ENCODE measurements at places on chromosomes 11 and 22. TPM values are rescaled to one million over a fixed set of nuclear protein-coding genes. Genes with fewer than 3 reads are reported as not detected.

- no peaks in the 10 kb centered on the region for H3K27me3 ChIP-seq
- no peaks in the 10 kb centered on the region for H3K4me1 ChIP-seq
- peak; percentile 55 for DNase-seq
- H3K4me3 ChIP-seq: no peak overlapping the region
- no peaks in the 10 kb centered on the region for H3K36me3 ChIP-seq
Observed at GRCh38 chr11:120013325-120014250, 124.3 kb downstream of the TRIM29 start.

PI4KA gene
- 36.9 TPM for total RNA-seq

NOL12 gene
- total RNA-seq: 15.7 TPM

DNA sequence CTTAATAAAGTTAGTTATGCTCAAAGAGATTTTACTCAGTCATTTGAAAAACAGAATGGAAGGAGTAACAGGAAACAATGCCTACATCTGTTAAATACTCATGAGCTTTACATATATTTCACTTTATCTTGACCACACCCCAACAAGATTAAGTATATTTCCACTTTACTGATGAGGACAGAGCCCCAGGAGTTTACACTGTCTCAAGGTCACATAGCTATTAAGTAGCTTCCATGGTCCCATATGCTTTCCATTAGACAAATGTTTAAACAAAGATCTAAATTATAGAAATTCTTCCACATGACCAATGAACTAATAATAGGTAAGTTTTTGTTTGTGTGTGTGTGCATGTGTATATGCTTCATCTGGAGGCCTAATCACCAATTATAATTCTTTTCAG is 30.2 kb downstream of the MRTFA start:
- no peak overlapping the region for H3K27ac ChIP-seq
- no peak for DNase-seq
- H3K36me3 ChIP-seq: no peaks in the 10 kb centered on the region
- H3K27me3 ChIP-seq: no peaks in the 10 kb centered on the region

- no peaks in the 10 kb centered on the region for H3K36me3 ChIP-seq
- H3K27me3 ChIP-seq: no peaks in the 10 kb centered on the region
- DNase-seq: no peak
- H3K4me3 ChIP-seq: no peak overlapping the region
- H3K27ac ChIP-seq: no peak overlapping the region
- no peaks in the 10 kb centered on the region for H3K4me1 ChIP-seq
Observed at GRCh38 chr11:17458268-17458667, 18.4 kb downstream of the ABCC8 start.

DNA sequence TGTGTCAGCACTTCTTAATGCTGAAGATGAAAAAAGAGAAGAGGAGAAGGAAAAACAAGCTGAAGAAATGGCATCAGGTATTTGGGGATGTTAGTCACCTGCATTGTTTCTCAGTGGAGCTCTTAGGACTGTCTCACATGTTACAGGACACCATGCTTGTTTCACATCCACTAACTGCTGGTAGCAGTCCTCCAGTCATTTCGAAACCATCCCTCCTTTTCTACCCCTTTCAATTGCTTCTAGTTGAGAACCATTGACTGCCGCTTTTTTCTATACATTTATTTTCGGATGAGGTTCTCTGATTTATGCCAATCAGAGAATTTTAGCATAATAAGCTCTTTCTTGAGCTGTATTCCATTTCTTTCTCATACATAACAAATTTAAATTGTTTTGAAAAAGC is 21.5 kb downstream of the BIRC2 start:
- H3K27me3 ChIP-seq: no peaks in the 10 kb centered on the region
- DNase-seq: no peak
- no peaks in the 10 kb centered on the region for H3K4me1 ChIP-seq
- H3K27ac ChIP-seq: no peak overlapping the region
- H3K4me3 ChIP-seq: no peak overlapping the region

- H3K36me3 ChIP-seq: no peaks in the 10 kb centered on the region
- H3K4me3 ChIP-seq: no peak overlapping the region
- no peaks in the 10 kb centered on the region for H3K4me1 ChIP-seq
- DNase-seq: no peak
- no peaks in the 10 kb centered on the region for H3K27me3 ChIP-seq
- H3K27ac ChIP-seq: no peak overlapping the region
Observed at GRCh38 chr11:63395697-63396096, 26.1 kb downstream of the SLC22A9 start.

KCNK4 gene
- not detected for total RNA-seq

DNA sequence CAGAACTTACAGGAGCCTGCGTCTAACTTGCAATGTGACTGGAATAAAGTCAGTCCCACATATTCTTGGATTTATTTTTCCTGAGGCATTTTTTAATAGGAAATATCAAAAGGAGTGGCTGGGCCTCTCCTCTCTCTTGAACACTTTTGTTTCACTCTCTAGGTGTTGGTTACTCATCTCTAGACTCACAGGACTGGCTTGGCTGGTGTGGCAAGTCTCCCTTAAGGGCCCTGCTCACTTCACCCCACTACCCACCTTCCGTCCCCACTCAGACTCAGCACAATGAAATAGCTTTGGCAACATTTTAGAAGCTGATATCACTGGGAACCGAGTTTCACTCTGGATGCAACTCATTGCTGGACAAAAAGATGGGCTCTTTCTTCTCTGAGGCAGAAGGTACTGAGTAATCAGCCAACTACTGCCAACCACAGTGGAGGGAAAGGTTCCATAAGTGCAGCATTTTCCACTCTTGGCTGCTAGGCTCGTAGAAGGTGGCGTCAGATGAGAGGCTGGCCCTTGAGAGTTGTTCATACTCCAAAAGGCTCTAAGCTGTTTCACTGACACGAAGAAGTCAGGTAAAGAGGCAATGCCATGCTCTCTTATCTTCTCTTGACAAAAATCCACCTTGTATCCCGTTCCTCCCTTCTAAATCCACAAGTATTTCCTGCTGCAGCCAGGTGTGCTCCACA is 390.6 kb downstream of the SOX6 start:
- H3K4me1 ChIP-seq: no peaks in the 10 kb centered on the region
- no peak overlapping the region for H3K4me3 ChIP-seq
- no peak overlapping the region for H3K27ac ChIP-seq

- H3K27me3 ChIP-seq: no peaks in the 10 kb centered on the region
- peaks cover 93% of the 10 kb centered on the region for H3K36me3 ChIP-seq
- no peak overlapping the region for H3K27ac ChIP-seq
- DNase-seq: no peak
Observed at GRCh38 chr11:70335511-70335910, 62.8 kb upstream of the CTTN start.

GRCh38 chr22:38782402-38783094 is 11.4 kb downstream of the DNAL4 start:
- no peaks in the 10 kb centered on the region for H3K27me3 ChIP-seq
- no peaks in the 10 kb centered on the region for H3K36me3 ChIP-seq
- no peak for DNase-seq
- H3K27ac ChIP-seq: no peak overlapping the region
- H3K4me3 ChIP-seq: no peak overlapping the region

GRCh38 chr11:11641581-11641980 is 19.8 kb upstream of the GALNT18 start:
- no peak overlapping the region for H3K27ac ChIP-seq
- DNase-seq: no peak
- no peaks in the 10 kb centered on the region for H3K4me1 ChIP-seq
- H3K36me3 ChIP-seq: no peaks in the 10 kb centered on the region

SLC35E4 gene
- total RNA-seq: 0.66 TPM

GRCh38 chr11:109435121-109435742 is 13.2 kb downstream of the C11orf87 start:
- no peaks in the 10 kb centered on the region for H3K36me3 ChIP-seq
- H3K4me1 ChIP-seq: no peaks in the 10 kb centered on the region
- no peaks in the 10 kb centered on the region for H3K27me3 ChIP-seq
- no peak overlapping the region for H3K27ac ChIP-seq
- no peak for DNase-seq

DNA sequence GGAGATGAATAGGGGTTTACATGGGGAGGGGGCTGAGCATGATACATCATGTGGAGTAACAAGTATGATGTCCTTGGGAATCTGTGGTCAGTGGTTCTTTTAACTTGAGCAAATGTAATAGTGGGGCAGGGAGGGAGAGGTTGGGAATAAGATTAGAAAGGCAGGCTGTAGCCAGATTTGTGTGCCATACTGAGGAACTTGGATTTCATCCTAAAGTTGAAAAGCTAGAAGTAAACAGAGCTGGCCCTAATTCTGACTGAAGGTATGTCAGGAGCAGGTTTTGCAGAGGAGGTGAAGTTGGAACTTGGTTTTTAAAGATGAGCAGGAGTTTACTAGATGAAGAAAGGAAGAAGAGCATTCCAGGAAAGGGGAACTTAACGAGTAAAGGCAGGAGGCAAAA is 108.3 kb upstream of the RRM1 start:
- H3K36me3 ChIP-seq: no peaks in the 10 kb centered on the region
- H3K27ac ChIP-seq: no peak overlapping the region
- DNase-seq: no peak
- H3K4me3 ChIP-seq: no peak overlapping the region
- no peaks in the 10 kb centered on the region for H3K4me1 ChIP-seq

DNA sequence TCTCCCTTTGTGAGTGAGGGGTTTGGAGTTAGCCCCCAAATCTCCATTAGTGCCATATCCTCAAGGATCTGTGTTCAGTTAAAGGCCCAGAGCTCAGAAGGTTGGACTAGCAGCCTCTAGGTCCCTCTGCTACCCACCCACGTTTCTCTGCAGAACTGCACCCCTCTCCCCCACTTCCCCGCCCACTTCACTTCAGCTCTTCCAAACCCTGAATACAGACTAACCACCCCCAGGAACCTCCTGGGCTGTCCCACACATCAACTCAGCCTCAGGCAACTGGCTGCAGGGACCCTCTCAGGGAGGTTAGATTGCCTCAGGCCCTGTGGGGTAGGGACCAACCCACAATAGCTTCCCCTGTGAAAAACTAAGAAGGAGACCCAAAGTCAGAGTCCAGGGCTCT is 840 bp downstream of the VPREB3 start:
- H3K27ac ChIP-seq: no peak overlapping the region
- H3K4me1 ChIP-seq: no peaks in the 10 kb centered on the region

GRCh38 chr11:119445379-119445778 is 22.4 kb upstream of the THY1 start:
- DNase-seq: no peak
- no peak overlapping the region for H3K27ac ChIP-seq
- H3K4me1 ChIP-seq: no peaks in the 10 kb centered on the region
- H3K4me3 ChIP-seq: no peak overlapping the region

GRCh38 chr11:44315947-44316658 is 6.2 kb upstream of the ALX4 start:
- peaks cover 43% of the 10 kb centered on the region for H3K27me3 ChIP-seq
- H3K27ac ChIP-seq: no peak overlapping the region
- H3K4me1 ChIP-seq: no peaks in the 10 kb centered on the region

GRCh38 chr11:130407978-130408377 is 20.4 kb downstream of the ADAMTS8 start:
- H3K27ac ChIP-seq: no peak overlapping the region
- H3K4me3 ChIP-seq: no peak overlapping the region
- H3K4me1 ChIP-seq: no peaks in the 10 kb centered on the region
- DNase-seq: no peak
- H3K27me3 ChIP-seq: no peaks in the 10 kb centered on the region

OR6M1 gene
- not detected for total RNA-seq

- no peak overlapping the region for H3K4me3 ChIP-seq
- no peaks in the 10 kb centered on the region for H3K4me1 ChIP-seq
- no peaks in the 10 kb centered on the region for H3K27me3 ChIP-seq
- DNase-seq: no peak
- H3K27ac ChIP-seq: no peak overlapping the region
Observed at GRCh38 chr11:119807841-119808240, 78.8 kb upstream of the NECTIN1 start.

GRCh38 chr11:64608046-64608445 is 17.0 kb downstream of the SLC22A12 start:
- DNase-seq: no peak
- no peaks in the 10 kb centered on the region for H3K36me3 ChIP-seq
- no peaks in the 10 kb centered on the region for H3K4me1 ChIP-seq
- no peak overlapping the region for H3K4me3 ChIP-seq

FAM180B gene
- not detected for total RNA-seq

GRCh38 chr11:13134066-13134465 is 125.0 kb downstream of the RASSF10 start:
- H3K4me3 ChIP-seq: no peak overlapping the region
- no peaks in the 10 kb centered on the region for H3K36me3 ChIP-seq
- no peak overlapping the region for H3K27ac ChIP-seq
- no peak for DNase-seq
- H3K27me3 ChIP-seq: no peaks in the 10 kb centered on the region

- no peaks in the 10 kb centered on the region for H3K27me3 ChIP-seq
- H3K36me3 ChIP-seq: peaks cover 27% of the 10 kb centered on the region
- H3K4me3 ChIP-seq: no peak overlapping the region
- no peak overlapping the region for H3K27ac ChIP-seq
Observed at GRCh38 chr11:60919320-60919719, 4.9 kb upstream of the TMEM132A start.

GRCh38 chr11:66373265-66373664 is 1.7 kb upstream of the SLC29A2 start:
- no peaks in the 10 kb centered on the region for H3K4me1 ChIP-seq
- no peak overlapping the region for H3K4me3 ChIP-seq
- DNase-seq: no peak
- no peaks in the 10 kb centered on the region for H3K27me3 ChIP-seq

GRCh38 chr11:44167046-44167445 is 71.6 kb downstream of the EXT2 start:
- DNase-seq: no peak
- H3K36me3 ChIP-seq: no peaks in the 10 kb centered on the region
- no peak overlapping the region for H3K27ac ChIP-seq
- H3K4me1 ChIP-seq: no peaks in the 10 kb centered on the region
- no peak overlapping the region for H3K4me3 ChIP-seq

DNA sequence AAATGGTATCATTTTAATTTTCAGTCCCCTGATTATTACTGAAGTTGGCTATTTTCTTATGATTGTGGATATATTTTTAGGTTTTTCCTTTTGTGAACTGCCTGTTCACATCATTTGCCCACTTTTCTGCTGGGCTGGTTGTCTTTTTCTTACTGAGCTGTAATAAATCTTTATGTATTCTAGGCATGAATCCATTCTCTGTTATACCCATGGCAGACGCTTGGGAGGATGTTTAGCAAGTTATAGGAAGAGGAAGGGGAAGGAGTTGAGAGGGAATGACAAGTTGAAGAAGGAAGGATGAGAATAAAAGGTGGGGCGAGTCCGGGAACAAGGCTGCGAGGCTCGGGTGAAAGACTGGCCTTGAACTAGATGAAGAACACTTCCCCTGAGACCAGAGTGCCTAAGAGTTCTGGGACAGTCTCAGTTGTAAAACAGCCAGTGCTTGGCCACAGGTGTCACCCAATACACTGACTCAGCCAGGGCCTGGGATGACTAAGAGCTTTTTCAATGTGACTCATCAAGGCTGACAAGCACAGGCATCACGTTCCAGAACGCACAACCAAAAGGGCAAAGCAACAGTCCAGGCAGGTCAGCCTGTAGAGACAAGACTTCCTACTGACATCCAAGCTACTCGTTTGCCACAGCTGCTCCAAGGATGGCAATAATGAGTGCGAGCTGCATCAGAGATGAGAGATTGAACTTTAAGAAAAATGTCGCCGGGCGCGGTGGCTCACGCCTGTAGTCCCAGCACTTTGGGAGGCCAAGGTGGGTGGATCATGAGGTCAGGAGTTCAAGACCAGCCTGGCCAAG is 35.2 kb downstream of the LRFN4 start:
- no peak overlapping the region for H3K4me3 ChIP-seq
- H3K4me1 ChIP-seq: peaks cover 28% of the 10 kb centered on the region
- H3K27ac ChIP-seq: no peak overlapping the region
- no peak for DNase-seq

- no peak overlapping the region for H3K27ac ChIP-seq
- peak; percentile 53 for DNase-seq
- no peaks in the 10 kb centered on the region for H3K27me3 ChIP-seq
Observed at GRCh38 chr11:1921574-1922141, 2.2 kb downstream of the TNNT3 start.

All from right lobe of liver (tissue), 6 donors.